ENCODE measurements at places on chromosomes 6 and 20. TPM values are rescaled to one million over a fixed set of nuclear protein-coding genes. Genes with fewer than 3 reads are reported as not detected.

Gene COL19A1
- total RNA-seq = not detected

Gene PPIL6
- not detected for total RNA-seq

Gene GGT7
- total RNA-seq = not detected

DNA sequence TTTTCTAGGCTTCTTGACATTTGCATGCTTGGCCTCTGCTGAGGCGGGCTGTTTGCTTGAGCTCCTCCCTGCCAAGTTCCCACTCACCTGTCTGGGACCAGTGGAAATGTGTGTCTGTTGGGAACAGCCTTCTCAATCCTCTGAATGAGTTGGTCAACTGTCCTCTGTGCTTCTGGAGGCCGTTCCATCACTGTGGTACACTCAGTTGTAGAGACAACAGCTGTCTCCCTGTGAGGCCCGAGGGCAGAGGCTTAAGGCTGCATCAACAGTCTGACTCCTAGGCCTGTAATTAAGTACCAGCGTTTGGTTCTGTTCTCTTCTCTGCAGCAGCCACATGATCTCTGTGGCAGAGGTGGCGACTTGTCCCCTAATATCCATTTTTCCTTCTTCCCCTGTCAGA lies 110.9 kb downstream of the CDC5L start:
- no peak for DNase-seq

DNA sequence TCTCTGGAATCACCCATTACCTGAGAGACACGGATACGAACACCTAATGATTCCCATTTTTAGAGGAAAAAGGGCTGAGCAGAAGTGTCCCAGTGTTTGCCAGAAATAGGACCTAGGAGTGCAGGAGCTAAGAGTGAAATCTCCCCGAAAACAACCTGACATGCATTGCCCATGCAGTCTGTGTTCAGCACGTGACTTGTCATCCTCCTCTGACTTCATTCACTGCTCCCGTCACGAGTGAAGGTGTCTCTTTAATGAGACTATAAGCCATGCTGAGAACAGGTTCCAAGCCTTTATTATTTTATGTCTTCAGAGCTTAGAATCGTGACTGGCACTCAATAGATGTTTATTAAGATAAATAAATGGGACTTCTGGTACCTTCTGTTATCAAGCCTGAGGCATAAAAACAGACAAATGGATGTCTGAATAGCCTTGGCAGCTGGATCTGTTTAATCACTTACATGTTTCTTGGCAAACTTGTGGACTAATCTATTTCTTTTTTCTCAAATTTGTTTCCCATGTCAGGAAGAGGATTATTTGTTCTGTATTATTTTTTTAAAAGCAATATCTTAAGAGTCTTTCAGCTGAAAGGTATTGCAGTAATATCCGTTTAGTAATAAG lies 3.7 kb upstream of the MLIP start:
- DNase-seq = no peak

Measured in Karpas-422 (cell line).